ENCODE measurements at places on chromosomes 1 and 21.

GRCh38 chr1:20233394-20233793 is 47.1 kb upstream of the PLA2G2C start:
- DNase-seq: peak; percentile 55

DNA sequence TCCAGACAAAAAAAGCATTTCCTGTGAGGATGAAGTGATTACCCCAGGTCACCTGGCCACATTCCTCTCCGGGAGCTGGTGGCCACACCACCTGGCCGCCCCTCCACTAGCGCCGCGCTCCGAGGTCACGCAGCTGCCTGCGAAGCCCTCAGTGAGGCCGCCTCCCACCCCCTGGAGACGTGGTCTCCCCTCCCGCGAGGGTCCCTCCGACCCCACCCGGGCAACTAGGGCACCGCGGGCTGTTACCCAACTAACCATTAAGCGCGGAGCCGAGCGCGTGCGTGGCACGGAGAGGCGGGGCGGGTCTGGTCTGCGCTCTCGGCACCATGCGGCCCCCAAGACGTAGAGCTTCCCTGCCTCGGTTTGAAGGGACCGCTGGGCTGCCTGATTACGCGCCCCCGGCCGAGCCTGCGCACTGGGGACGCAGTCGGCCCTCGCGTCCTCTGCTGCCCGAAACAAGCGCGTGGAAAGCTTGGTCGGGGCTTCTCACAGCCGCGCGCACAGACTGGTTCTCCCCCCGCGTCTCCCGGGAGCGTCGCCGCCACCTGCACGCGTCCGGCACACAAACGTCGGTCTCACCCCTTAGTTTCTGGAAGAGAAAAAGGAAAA is 106.5 kb downstream of the SLC16A1 start:
- DNase-seq: peak; percentile 60

- DNase-seq: peak; percentile 37
These were observed 99.0 kb upstream of the LBR start for GRCh38 chr1:225526878-225527277.

- no peak for DNase-seq
These were observed 5.0 kb downstream of the AKR7A2 start for GRCh38 chr1:19306941-19307340.

DNA sequence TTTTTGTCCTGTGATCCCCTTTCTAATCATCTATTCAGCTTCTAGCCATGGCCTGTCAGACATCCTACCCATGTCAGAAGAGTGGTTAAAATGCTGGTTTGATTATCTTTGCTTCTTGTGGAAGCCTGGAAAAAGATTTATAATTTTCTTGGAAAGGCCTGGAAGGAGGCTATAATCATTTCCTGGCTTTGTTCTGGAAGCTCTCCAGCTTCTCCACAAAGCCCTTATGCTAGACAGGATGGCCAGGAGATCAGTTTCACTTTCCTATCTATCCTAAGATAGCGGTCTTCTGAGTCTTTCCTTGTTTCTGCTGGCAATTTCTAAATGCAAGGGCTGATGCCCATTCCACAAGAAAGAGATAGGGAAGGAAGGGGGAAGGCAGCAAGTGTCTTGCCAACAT is 90.9 kb upstream of the SLC44A3 start:
- DNase-seq: peak; percentile 85

DNA sequence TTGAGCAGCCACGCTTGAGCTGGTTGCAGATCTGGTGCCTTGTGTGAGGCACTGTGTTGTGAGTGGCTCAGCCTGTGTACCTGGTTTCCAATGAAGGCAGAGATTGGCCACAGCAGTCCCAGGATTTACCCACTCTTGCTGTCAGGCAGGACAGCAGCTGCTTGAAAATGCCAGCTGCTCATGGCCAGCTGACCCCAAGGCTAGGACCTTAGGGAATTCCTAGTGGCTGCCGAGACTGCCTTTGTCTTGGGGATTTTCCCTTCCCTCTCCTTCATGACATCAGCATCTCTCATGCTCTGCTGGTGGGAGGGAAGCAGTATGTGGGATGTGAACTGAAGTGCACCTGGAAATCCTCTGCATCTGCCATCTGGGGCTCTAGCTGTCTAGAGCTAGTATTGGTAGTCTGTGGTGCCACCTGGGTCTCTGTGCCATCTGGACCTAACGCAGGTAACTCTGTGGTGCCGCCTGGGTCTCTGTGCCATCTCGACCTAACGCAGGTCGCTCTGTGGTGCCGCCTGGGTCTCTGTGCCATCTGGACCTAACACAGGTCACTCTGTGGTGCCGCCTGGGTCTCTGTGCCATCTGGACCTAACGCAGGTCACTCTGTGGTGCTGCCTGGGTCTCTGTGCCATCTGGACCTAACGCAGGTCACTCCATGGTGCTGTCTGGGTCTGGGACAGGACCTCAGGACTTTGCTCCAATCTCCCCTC is 3.8 kb upstream of the LRRC47 start:
- no peak for DNase-seq

- no peak for DNase-seq
These were observed 66.1 kb downstream of the SKI start for GRCh38 chr1:2294033-2294724.

- peak; percentile 61 for DNase-seq
These were observed 3.0 kb upstream of the MAN1A2 start for GRCh38 chr1:117364240-117364639.

DNA sequence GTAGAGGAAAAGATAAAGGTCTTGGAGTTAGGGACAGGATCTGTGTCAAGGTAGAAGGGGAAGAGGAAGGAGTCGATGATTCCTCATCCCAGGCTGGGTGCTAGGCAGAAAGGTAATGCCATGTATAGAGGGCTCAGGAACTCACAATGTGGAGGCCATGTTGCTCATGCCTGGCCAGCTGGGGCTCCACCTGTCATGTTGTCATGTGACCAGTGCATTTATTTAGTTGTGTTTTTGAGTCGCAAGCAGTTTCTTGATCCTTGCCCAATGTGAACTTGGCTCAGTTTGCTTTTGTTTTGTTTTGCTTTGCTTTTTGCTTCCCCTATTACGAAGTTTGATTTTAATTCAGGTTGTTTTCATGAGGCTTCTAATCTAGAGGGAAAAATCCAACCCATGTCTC is 5.7 kb downstream of the CASQ2 start:
- DNase-seq: no peak

- DNase-seq: no peak
These were observed 24.5 kb downstream of the ERO1B start for GRCh38 chr1:236257216-236257615.

GRCh38 chr21:14989359-14989758 is 75.4 kb downstream of the NRIP1 start:
- peak; percentile 27 for DNase-seq

GRCh38 chr1:87905651-87906050 is 577.0 kb downstream of the LMO4 start:
- no peak for DNase-seq

- DNase-seq: no peak
These were observed 561.8 kb upstream of the ADAMTS5 start for GRCh38 chr21:27528697-27529096.

GRCh38 chr1:224759681-224760091 is 143.6 kb downstream of the CNIH3 start:
- DNase-seq: no peak

DNA sequence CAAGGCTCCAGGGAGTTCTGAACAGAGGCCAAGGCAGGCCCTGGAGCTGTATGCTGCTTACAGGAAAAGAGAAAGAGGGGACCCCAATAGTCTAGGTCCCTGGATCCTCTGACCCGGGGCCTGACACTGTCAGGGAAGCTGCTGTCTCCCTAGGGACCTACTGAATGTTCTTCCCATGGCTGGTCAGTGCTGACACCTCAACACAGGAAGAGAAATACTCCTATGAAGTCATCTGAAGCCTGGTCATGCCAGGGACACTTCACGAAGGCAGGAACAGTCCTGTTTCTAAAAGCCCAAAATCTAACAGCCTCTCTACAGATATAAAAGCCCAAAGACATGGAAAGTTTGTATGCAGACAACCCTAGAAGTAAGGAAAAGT is 1.7 kb upstream of the LAD1 start:
- no peak for DNase-seq

- DNase-seq: peak; percentile 46
These were observed 27.5 kb downstream of the ATP8B2 start for GRCh38 chr1:154352581-154353459.

DNA sequence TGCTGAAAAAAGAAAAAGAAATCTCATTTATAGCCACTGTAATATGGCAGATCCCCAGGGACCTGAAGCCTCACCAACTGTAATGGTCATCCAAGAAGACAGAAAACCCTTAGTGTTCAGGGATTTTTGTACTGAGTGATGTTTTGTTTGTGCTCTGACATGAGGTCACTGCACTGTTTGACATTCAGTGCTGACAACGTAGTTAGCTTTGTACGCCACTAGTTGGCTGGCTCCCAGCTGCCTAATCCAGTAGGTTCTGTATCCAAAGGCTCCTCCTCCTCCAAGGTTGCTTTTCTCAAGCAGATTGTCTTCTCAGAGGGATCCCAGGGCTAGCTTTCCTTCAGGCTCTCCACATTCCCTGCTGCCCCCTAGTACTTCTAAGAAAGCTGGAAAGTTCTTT is 9.5 kb upstream of the YRDC start:
- no peak for DNase-seq

DNA sequence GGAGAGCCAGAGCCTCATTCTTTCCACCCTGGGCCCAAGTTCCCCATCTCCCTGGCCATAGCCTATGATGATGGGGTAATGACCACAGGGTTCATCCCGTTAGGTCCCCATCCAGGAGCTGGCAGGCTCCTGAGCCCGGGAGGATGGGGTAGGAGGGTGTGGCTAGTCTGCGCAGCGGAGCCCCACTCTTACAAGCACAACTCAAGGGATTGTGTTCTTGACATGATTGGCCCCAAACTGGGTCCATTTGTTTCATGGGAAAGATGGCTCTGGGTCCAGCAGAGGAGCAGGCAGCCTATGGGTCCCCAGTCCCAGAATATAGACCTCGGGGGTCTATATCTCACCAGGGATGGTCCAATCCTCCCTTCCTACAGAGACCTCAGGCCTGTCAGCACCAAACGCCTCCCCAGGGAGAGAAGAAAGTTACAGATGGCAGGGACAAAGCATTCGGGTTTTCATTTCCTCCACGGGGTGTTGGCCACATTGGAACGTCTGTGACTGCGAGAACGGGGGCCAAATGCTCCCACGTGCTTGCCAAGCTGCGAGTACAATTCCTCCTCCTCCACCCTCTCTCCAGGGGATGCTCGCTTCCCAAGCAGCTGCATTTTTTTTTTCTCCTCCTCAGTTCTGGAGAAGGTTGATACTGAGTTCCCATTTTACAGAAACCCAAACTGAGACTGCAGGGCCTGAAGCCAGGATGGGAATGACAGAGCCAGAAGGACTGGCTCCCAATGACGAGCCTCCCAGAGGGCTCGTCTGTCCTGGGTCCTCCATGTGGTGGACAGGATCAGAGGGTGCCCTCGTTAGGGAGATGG is 71.0 kb downstream of the DHRS3 start:
- DNase-seq: no peak

Data from lung (tissue), 17 donors.